Cerebellum (tissue), 4 donors: ENCODE measurements at places on chromosomes 7 and 10.

DNA sequence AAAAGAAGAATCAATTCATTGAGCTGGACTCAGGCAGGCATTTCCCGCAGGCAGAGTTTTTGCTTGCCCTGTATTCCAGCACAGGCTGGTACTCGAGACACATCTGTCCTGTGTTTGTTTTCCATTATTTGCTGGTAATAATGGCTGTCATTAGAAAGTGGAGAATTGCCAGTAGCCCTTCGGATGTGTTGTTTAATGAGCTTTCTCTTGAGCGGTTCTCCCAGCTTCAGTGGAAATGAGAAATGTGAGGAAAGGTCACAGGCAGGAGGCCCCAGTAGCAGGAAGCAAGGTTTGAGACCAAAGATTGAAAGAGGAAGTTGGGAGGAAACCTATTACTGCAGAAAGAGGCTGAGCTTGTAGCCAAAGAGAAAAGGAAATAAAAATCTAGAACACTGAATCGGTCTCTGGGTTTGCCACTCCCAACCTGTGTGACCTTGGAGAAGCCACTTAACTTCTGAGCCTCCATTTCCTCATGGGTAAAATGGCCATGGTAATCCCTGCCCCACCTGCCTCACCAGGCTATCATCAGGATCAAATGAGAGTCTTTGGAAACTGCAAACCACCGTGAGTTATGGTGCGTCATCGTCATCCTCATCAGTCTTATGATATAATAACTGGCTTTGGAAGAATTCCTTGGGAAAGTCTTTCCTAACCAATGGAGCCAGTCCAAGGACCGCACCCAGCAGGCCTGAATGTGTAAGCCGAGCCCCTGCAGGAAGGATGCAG lies 67.7 kb downstream of the TACR2 start:
- no peak for DNase-seq

GRCh38 chr10:77500754-77501151 lies 136.9 kb downstream of the KCNMA1 start:
- DNase-seq: no peak

GRCh38 chr7:79403451-79403850 lies 50.0 kb downstream of the MAGI2 start:
- peak; percentile 8 for DNase-seq

DNA sequence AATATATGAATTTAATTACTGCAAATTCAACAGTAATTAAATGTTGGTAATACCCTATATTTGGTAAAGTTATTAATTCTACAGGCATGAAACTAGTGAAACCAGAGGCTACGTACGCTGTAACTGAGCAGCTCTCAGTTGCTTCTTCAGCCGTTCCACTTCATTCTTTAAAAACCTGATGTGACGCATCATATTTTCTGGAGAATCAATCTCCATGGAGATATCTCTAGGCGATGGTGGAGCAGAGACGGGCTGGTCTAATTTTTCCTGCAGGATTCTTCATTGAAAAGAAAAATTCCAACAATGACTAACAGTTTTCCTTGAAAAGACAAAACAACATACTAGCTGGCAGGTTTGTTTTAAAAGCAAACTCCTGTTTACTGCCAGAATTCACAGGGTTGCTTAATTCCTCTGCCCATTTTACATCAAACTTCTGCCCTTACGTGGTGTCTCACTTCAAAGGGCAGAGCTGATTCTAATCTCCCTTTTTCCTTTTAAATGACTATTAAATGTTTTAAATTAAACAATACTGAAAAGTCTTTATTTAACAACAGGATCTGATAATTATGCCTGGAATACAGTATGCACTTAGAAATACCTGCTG lies 59.4 kb upstream of the MRLN start:
- DNase-seq: no peak

GRCh38 chr7:51613911-51614357 lies 297.3 kb upstream of the COBL start:
- DNase-seq: peak; percentile 47

DNA sequence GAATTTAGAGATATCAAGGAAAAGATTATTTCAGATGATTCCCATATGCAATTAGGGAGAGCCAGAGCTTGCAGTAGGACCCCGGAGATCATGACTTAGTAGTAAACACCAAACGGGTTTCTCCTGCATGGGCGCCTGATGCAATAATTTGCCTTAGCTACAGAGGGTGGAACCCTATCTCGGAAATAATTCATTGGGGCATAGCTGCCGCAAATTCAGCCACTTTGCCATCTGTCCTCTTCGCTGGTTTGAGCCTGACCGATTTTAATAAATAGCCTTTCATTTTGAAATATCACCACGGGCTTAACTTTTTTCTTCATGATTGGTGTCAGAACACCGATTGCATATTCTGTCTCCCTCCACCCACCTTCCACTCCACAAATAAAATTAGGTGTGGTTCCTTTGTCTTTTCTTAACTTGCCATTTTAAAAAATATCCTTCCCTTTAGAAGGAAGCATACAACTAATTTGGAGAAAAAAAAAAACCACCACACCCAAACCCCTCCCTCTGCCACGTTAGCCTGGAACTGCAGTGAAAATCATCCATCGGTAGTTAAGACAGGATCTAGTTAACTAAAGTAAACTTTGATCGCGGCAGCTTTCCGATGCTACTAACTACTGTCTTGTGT lies 1.4 kb downstream of the GARS1 start:
- no peak for DNase-seq

DNA sequence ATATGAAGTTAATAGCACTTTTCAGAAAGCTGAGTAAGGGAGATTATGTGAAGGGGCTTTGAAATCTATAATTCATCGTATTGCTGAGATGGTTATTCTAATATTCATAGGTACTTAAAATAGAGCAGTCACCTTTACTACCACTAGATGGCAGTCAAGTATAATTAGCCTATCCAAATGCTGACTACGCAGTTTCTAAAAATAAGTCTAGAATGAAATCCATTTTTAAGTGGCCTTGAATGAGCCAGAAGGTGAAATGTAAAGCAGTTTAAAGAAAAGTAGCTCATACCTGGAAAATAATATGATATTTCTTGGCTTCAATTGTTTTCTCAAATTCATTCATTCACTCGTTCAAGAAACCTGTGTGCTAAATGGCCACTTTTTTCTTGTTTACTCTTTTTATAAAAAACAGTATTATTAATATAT lies 1277.1 kb downstream of the GATA3 start:
- DNase-seq: peak; percentile 61

- no peak for DNase-seq
Measured at GRCh38 chr10:100782461-100783244, 37.3 kb downstream of the PAX2 start.

GRCh38 chr10:1522237-1522636 lies 215.1 kb downstream of the ADARB2 start:
- DNase-seq: no peak

- no peak for DNase-seq
Measured at GRCh38 chr7:121286742-121287734, 41.8 kb upstream of the WNT16 start.

GRCh38 chr10:46282842-46283574 lies 3.8 kb upstream of the ANTXRL start:
- DNase-seq: peak; percentile 46

DNA sequence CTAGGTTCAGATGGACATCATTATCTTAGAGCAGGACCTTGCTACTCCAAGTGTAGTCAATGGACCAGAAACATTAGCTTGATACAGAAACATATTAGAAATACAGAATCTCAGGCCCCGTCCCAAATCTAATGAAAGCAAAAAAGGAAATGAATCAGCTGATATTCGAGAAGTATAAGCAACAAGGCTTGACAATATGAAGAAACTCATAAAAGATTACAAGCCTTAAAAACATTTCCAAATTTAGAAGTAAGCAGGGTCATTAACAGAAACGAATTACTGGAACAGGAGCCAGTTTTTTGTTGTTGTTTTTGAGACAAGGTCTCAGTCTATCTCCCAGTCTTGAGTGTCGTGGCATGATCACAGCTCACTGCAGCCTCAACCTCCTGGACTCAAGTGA lies 40.5 kb upstream of the GSAP start:
- DNase-seq: no peak

- DNase-seq: no peak
Measured at GRCh38 chr7:36076074-36076473, 77.0 kb upstream of the EEPD1 start.

DNA sequence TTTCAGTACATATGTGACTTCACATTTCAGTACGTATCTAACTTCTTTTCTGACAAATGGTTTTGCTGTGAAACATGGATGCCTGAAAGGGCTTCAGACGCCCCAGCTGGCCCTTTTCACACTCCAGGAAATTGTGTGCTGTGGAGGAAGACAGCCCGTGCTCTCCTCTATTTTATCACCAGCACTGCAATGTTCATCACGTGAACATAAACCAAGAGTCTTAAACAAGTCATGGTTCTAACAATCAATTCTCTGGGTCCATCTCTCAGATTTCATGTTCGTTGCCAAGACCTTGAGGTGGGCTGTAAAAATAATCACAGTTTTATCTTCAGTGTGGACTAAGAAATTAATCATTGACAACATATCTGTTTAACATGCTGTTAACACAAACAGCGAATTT lies 141.2 kb downstream of the WDR37 start:
- DNase-seq: no peak

- DNase-seq: no peak
Measured at GRCh38 chr10:60426425-60426824, 36.8 kb upstream of the ANK3 start.

DNA sequence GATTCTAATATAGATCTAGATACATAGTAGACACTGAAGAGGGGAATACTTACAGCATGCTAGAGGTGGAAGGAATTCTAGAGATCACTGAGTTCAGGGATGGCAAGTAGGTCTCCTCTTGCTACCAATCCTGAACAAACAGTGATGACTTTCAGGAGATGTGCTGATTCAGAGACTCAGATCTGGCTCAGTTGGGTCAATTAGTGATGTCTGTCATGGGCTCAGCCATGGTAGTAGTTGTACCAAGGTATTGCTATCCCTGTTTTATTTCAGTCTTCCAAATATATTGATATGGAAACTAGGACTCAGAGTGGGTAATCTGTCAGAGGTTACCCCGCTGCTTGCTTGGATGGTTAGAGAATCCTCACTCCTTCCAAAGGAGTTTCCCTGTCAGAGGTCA lies 38.5 kb downstream of the UNC5B start:
- DNase-seq: no peak

GRCh38 chr7:90401989-90402388 lies 1.3 kb upstream of the CLDN12 start:
- no peak for DNase-seq

DNA sequence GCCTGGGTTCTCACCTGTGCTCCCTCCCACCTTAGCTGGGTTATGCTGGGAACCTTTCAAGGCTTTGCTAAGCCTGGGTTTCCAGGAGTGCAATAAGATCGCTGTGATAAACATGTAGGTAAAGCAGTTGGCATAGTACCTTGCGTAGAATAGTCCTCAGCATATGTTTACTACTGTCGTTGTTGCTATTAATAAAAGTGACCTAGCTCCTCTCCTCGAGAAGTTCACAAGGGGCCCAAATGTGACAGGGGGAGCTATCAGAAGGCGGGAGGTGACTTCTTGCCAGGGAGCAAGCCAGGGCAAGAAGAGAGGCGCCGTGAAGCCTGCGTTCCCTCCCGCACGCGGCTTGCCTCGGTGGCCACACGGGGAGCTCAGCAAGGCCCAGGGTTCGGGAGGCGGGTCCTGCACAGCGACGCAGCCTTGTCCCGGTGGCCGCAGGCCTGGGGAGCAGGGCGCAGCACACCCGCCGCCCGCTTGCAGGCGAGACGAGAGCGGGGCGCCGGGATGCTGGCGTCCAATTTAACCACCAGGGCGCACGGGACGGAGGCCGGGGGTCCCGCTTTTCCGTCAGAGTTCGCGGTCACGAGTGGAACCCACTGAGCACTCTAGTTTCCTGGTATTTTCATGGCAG lies 106.2 kb downstream of the SNX10 start:
- DNase-seq: peak; percentile 53

GRCh38 chr7:86784765-86785164 lies 141.1 kb downstream of the GRM3 start:
- DNase-seq: no peak

GRCh38 chr7:39754326-39755120 lies 131.2 kb downstream of the RALA start:
- no peak for DNase-seq

GRCh38 chr10:72449941-72450441 lies 95.3 kb upstream of the DNAJB12 start:
- no peak for DNase-seq
